ENCODE measurements at places on chromosomes 7 and 10.

GRCh38 chr10:33939892-33940291 lies 605.4 kb upstream of the NRP1 start:
- no peak for DNase-seq

- no peak for DNase-seq
Observed at GRCh38 chr10:117001144-117001543, 3.8 kb downstream of the SHTN1 start.

DNA sequence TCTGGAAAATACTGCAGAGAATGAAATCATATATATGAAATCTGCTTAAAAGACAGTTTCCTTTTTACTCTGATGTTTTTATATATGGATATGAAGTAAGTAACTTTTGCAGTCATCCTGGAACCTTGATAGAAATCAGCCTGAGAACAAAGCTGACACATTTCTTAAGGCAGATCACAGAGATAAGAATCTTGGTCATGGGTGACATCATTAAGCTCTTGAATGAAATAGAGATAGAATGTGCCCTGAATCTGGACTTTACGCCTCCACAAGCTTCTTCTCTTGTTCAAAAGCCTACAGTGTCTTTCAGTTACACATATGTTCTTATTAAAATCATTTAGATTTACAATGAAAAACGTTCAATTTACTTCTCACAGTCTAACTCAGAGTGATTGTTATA lies 319.1 kb upstream of the CNTNAP2 start:
- DNase-seq: no peak

GRCh38 chr7:149209518-149210269 lies 14.3 kb downstream of the ZNF282 start:
- no peak for DNase-seq

DNA sequence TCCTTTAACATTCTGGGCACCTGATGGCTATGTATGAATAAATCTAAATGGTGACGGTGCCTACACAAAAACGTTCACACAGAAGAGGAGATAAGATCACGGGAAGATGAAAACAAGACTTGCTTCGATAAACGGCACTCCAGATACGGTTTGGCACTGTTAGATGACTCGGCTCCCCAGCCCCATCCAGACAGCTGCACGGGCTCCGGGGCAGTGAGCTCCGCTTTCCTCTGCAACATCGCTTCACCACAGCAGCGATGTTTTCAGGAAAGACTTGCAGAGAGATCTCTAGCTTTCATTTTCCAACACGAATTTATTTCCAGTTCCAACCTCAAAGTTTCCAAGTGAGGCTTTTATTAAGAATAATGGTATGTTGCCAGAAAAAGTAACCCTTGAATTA lies 132.1 kb downstream of the KLF6 start:
- peak; percentile 57 for DNase-seq
